Hindlimb muscle (tissue), 1 donor: ENCODE measurements at places on chromosomes 7 and 10.

GRCh38 chr10:30581779-30582380 lies 47.7 kb downstream of the LYZL2 start:
- DNase-seq = no peak

DNA sequence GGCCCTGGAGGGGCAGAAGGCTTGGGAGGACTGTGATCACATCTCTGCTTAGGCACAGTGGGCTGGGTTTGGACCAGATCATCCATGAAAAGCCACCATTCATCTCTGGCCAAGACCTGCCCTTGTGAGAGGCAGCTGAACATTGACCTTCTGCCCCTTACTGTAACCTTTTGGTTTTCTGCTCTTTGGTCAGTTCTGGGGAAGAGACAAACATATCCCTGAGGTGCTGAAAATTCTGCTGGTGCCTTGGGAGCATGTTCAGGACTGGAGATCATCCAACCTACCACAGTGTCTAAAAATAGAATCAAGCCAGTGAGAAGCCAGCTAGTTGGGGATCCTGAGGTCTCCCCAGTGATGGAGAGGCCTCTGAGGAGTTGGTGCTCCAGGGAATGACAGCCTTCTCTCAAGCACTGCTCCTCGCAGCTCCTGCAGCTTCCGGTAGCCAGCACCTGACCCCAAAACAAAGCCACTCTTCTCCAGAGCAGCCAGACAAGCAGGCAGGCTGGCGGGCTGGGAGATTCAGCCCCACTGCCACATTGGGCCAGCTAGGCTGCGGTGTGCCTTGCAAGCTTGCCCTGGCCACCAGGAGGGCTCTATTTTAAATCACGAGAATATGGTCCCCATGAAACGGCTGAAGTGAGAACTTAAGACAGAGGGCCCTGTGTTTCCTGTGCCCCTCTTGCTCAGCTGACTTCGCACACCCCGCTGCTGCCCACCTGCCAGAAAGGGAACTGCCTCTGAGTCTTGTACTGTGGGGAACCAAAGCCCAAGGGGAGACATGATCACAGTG lies 37.8 kb upstream of the UBE2H start:
- DNase-seq = no peak

GRCh38 chr10:88879534-88880281 lies at the start of gene STAMBPL1:
Gene STAMBPL1, plus strand, starts transcription at chr10:88880245. Its CDS starts 21,464 bp downstream, at chr10:88901709.
- DNase-seq = no peak

- no peak for DNase-seq
Measured at GRCh38 chr10:112261281-112261822, 21.8 kb upstream of the TECTB start.

DNA sequence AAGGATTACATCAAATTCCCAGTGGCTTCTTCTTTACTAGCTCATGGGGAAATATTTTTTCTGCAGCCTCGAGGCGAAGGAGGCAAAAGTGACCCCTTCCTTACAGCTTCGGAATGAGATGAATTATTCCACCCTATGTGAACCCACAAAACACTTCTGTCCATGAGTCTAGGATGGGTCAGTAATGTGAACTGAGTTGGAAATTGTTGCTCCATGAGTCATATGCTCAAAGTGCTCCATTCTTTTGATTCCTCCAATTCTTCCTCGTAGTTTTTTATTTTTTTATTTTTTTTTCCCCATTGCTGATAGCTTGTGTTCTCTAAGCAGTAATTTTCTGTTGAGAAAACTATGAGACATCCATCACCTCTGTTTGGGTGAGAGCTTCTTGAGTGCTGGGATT lies 31.7 kb upstream of the FAM204A start:
- no peak for DNase-seq
